ENCODE measurements at places on chromosomes 16 and 17. TPM values are rescaled to one million over a fixed set of nuclear protein-coding genes. Genes with fewer than 3 reads are reported as not detected.

The COX6A2 gene
- polyA plus RNA-seq, result 1,540 TPM

The PIRT gene
- not detected for polyA plus RNA-seq

The C1QTNF8 gene
- polyA plus RNA-seq, result not detected

The TP53TG3F gene
- not detected for polyA plus RNA-seq

The TBX6 gene
- polyA plus RNA-seq, result 1.7 TPM

The STX1B gene
- 0.07 TPM for polyA plus RNA-seq

The KRT23 gene
- not detected for polyA plus RNA-seq

The RGS9 gene
- 1.8 TPM for polyA plus RNA-seq

The CLDN6 gene
- not detected for polyA plus RNA-seq

The HBZ gene
- polyA plus RNA-seq, result 0.14 TPM

The SRR gene
- polyA plus RNA-seq, result 2.9 TPM

The RAI1 gene
- 17.5 TPM for polyA plus RNA-seq

The TMEM95 gene
- not detected for polyA plus RNA-seq

The TMEM204 gene
- polyA plus RNA-seq, result 49.9 TPM

The CD300E gene
- polyA plus RNA-seq, result 0.91 TPM

The NPB gene
- 0.73 TPM for polyA plus RNA-seq

The SULT1A2 gene
- 0.28 TPM for polyA plus RNA-seq

The WNK4 gene
- polyA plus RNA-seq, result 0.03 TPM

The FAM83G gene
- 5.5 TPM for polyA plus RNA-seq

The SERPINF2 gene
- polyA plus RNA-seq, result 2.0 TPM

The OR1A1 gene
- polyA plus RNA-seq, result not detected

The OR4D2 gene
- polyA plus RNA-seq, result not detected

The CCL13 gene
- 1.0 TPM for polyA plus RNA-seq

The TM4SF5 gene
- not detected for polyA plus RNA-seq

The CASKIN1 gene
- 0.33 TPM for polyA plus RNA-seq

The CCL11 gene
- 6.2 TPM for polyA plus RNA-seq

The RTN4RL1 gene
- polyA plus RNA-seq, result 3.1 TPM

The INCA1 gene
- polyA plus RNA-seq, result 0.83 TPM

The TPSAB1 gene
- polyA plus RNA-seq, result 5.8 TPM

The ETV4 gene
- 0.59 TPM for polyA plus RNA-seq

The ABCC3 gene
- 0.41 TPM for polyA plus RNA-seq

The QPRT gene
- polyA plus RNA-seq, result 13.8 TPM

All from heart right ventricle (tissue), 16 donors.